ENCODE measurements at places on chromosomes 4 and X.

DNA sequence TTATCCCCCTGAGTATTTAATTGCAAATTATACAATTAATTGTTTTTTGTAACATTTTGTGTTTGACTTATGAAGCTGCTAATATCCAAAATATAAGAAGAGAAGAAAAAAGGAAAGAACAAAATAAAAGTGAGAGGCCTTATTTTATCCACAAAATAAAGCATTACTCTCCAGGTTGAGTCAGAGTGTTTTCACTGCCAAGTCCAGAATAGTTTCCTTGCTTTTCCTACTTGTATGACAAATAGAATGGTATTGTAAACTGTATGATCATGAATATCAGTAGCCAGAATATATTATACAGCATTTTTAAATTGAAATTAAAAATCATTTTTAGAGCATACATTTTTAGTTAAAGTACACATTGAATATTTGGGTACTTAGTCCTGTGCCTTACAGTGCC is 237.8 kb downstream of the NDST4 start:
- no peak for DNase-seq

DNA sequence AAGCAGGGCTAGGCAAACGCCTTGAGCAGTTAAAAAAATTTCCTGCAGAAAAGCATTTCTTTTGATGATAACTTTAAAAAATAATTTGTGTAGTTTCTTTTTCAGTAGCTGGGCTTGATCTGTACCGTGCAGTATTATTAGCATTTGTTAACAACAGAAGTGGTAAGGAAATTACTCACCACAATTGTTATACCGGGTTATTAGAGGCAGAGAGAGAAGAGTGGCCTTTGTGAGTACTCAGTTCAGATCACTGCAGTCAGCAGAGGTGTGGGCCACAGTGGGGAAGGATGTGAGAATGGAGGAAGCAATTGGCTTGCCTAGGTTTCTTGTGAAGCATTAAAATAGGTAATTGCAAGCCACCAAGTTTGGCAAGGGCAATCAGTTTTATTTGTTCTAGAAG is 14.3 kb upstream of the IL21 start:
- no peak for DNase-seq

DNA sequence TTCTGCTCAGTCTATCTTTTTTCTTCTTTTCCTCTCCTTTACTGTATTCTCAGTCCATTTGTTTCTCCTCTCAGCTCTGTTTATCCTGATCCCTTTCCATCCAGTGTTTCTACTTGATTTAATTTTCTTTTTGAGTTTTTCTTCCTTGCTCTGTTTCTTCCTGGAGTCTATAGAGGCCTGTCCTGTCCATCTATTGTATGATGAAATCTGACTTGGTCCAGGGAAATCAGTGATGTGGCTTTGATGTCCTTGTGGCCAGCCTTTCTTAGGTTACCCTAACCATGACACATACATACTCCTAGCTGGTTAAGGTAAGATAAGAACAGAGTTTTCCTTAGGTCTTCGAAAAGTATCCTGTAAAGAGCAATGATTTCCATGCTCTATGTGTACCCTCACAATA is 89.3 kb upstream of the LNX1 start:
- no peak for DNase-seq

GRCh38 chr4:125393825-125394224 is 79.1 kb downstream of the FAT4 start:
- no peak for DNase-seq

DNA sequence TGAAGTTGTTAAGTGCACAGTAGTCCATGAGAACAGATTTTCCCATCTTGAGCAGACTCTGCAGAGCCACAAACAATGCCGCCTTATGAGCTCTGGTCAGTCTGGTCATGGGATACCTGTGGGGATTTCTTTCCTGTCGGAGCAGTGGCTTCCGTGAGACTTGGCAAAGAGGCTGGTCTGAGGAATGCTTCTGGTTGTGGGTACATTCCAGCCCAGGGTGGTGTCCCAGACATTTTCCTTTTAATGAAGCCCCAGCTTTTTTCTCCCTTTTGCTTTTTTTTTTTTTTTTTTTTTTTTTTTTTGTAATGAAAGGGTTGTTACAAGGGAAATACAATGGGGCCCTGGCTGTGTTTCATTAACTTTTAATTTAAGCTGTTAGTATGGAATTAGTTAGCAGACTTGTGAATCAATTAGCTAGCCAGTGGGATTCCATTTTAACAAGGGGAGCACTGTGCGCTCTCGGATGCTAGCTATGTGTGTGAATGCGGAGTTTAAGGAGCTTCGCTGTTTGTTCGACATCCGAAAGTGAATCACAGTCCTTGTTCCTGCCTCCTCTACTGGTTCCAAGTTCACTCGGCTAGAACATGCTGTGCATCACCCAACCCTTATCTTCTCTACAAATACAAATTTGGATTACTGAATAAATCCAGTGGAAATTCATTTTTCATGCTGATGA is 225.1 kb downstream of the CBR4 start:
- no peak for DNase-seq

All from stimulated activated CD4-positive, alpha-beta T cell treated with anti-CD3 and anti-CD28 coated beads, Interleukin-2, amount 100 ng/mL, for 4 hours (primary cell).